ENCODE measurements at places on chromosomes 4 and X. TPM values are rescaled to one million over a fixed set of nuclear protein-coding genes. Genes with fewer than 3 reads are reported as not detected.

- DNase-seq, result no peak
- H3K4me1 ChIP-seq, result no peaks in the 10 kb centered on the region
- no peak overlapping the region for H3K27ac ChIP-seq
- no peaks in the 10 kb centered on the region for H3K27me3 ChIP-seq
These were observed 470.0 kb downstream of the GASK1B start for GRCh38 chr4:157702831-157703230.

The TLR3 gene
- 0.54 TPM for total RNA-seq

The BEX2 gene
- not detected for total RNA-seq

DNA sequence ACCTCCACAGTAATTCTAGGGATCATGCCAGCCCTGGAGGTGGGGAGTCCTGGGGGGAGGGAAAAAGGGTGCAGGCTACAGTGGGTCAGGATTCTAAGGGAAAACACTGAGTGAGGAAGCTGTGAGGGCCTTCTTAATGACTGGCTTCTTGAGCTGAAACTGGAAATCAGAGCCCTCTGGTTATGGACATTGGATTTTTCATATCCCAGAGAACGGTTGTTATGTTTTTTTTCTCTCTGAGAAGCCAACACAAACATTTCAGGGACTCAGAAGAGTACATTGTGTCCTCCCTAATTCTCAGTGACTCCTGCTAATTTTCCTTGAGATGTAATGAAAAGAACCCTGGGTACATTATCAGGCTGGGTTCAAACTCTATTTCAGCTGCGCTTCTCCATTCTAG lies 162.4 kb upstream of the PRDX4 start:
- H3K27me3 ChIP-seq, result no peaks in the 10 kb centered on the region
- no peaks in the 10 kb centered on the region for H3K36me3 ChIP-seq
- no peaks in the 10 kb centered on the region for H3K4me1 ChIP-seq
- no peak overlapping the region for H3K4me3 ChIP-seq

DNA sequence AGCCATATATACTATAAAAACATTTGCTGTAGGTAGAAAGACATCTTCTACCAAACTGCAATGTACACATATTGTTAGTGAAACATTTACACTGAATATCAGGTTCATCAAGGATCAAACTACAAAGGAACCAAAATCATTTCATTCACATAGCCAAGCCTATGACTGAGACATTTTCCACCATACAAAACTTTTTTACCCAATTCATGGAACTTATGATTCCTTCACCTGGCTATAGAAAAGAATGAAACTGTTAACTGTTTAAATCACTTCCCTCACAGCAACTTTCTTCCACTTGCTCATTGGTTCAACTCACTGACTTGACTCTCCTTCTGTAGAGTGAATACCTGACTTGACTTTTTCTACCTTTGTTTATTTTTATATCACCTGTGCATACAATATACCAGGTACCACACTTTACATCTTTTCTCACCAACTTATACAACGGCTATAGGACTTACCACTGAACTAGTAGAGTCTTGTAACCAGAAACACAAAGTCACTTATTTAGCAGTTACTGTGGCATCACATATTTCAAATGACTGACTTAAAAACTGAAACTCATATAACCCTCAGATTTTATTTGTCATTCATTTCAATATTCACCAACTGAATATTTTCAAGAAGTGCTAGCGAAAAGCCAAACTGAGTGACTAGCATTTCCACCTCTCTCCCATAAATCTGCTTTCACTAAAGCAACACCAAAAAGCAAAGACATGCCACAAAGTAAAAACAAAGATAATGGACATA lies 30.9 kb downstream of the CAMK2D start:
- 0 out of 2 replicates have a peak, but pooled peaks cover 6% of the 10 kb centered on the region for H3K36me3 ChIP-seq
- H3K4me3 ChIP-seq, result no peak overlapping the region
- no peak for DNase-seq
- H3K27me3 ChIP-seq, result no peaks in the 10 kb centered on the region

Data from GM23248 (cell line).